GM12864 (cell line): ENCODE measurements at places on chromosomes 1 and 21.

- no peak for DNase-seq
Measured at GRCh38 chr1:222768592-222768991, 31.6 kb downstream of the FAM177B start.

- no peak for DNase-seq
Measured at GRCh38 chr1:24020025-24020424, 39.9 kb upstream of the SRSF10 start.

- DNase-seq, result no peak
Measured at GRCh38 chr1:245855846-245856730, 651.0 kb downstream of the SMYD3 start.

- DNase-seq, result no peak
Measured at GRCh38 chr1:65167586-65168242, 19.7 kb downstream of the AK4 start.

GRCh38 chr1:220810963-220811362 lies 24.2 kb downstream of the MTARC1 start:
- no peak for DNase-seq

GRCh38 chr1:220056374-220056773 lies 10.1 kb upstream of the EPRS1 start:
- no peak for DNase-seq

GRCh38 chr1:192448026-192448578 lies 127.5 kb upstream of the RGS1 start:
- DNase-seq, result no peak

DNA sequence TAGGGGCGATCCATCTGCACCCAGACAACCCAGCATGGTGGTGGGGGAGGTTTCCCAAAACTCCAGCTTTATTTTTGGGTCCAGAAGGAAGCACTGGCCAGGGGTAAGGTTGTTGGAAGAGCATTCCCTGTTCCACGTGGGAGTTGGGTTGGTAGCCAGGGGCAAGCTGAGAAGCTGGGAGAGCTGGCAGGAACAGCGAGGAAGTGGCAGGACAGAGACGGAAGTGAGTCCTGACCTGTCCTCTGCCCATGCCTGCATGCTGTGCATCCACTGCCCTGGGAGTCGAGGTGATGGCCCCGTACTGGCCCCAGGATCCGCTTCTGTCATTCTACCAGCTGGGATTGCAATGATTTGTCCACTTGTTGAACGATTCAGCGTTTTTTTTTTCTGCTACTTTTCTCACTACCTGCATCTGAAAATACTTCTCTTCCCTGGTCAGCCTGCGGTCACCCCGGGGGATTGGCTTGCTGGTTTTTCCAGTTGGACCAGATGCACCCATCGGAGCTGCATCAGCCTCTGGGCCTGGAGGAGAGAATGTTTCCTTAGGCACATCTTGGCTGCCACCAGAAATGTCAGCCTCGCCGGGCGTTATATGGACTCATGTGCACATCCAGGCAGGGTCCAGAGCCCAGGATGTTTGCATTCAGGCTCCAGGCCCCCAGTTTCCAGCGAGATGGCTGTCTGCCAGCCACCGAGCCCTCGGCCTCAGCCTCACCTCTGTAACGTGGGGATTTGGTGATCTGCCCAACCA lies 28.3 kb upstream of the TMPRSS2 start:
- no peak for DNase-seq

DNA sequence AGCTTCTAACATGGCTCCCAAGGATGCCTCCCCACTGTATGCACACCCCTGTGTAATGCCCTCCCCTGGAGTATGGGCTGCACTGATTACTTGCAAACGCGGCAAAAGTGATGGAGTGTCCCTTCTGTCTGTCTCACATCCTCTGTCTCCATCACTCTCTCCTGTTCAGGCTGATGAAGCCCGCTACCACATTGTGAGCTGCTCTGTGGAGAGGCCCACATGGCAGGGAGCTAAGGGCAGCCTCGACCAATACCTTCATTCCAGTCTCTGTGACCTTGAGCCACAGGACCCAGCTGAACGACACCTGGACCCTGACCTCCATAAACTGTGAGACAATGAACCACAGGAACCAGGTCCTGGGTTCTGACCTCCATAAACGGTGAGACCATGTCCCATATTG lies 154.1 kb upstream of the ETV3 start:
- no peak for DNase-seq

GRCh38 chr21:37058261-37058660 lies 14.6 kb downstream of the PIGP start:
- no peak for DNase-seq

DNA sequence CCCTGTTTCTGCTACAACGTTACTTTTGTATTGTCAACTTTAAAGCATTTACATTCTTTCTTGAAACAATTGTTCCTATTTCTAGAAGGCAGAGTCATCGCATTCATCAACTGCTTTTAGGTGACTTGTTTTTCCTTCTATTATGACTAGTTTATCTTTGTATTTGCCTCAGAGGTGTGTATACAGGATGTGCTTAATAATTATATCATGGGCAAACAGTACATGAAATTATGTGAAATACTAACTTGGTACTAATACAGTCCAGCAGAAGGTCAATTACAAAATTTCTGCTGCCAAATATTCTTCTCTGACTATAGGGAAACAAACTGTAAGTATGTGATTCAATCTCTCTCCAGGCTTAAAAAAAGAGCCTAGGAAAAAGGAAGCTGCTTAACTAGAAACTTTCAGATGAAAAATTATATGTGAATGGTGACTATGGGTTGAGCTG lies 101.6 kb downstream of the C4BPA start:
- no peak for DNase-seq

GRCh38 chr1:2404890-2405511 lies 7.4 kb downstream of the PEX10 start:
- no peak for DNase-seq

GRCh38 chr1:96416111-96416595 lies 305.4 kb upstream of the PTBP2 start:
- DNase-seq, result no peak

DNA sequence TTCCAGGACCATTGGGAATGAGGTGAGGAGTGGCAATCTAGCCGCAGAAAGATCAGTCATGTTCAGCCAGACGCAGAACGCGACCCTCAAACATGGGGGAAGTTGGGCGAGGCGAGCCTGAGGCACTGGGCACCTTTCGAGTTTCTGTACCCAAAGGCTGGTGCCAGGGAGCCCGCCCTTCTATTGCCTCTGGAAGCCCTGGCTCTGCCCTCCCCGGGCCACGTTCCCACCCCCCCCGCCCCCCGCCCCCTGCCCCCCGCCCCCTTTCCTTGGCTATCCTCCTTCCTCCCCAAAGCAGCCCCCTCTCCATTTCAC lies 2.2 kb upstream of the ZBTB7B start:
- DNase-seq, result no peak

DNA sequence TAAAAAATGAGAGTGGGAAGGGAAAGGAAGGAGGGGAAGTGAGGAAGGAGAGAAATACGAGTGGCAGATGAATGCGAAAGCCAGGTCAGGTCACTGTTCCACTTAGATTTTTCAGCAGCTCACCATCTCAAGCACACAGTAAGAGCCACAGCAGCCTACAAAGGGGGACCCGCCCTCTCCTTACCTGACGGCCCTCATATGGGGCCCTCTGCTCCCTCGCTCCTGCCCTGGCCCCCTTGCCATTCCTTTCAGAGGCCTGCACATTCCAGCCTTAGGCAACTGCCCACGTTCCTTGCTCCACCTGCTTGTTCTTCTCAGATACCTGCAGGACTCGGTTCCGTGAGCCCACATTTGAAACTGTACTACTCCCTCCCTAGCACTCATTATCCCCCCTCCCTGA lies 22.0 kb downstream of the VPS26C start:
- no peak for DNase-seq

DNA sequence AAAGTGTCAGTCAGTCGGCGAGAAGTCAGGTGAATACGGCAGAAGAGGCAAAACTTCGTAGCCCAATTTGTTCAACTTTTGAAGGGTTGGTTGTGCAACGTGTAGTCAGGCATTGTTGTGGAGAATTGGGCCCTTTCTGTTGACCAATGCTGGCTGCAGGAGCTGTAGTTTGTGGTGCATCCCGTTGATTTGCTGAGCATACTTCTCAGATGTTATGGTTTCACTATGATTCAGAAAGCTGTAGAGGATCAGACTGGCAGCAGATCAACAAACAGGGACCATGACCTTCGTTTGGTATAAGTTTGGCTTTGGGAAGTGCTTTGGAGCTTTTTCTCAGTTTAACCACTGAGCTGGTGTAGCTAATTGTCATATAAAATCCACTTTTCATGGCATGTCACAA lies 190.2 kb upstream of the ADAMTS5 start:
- DNase-seq, result no peak

DNA sequence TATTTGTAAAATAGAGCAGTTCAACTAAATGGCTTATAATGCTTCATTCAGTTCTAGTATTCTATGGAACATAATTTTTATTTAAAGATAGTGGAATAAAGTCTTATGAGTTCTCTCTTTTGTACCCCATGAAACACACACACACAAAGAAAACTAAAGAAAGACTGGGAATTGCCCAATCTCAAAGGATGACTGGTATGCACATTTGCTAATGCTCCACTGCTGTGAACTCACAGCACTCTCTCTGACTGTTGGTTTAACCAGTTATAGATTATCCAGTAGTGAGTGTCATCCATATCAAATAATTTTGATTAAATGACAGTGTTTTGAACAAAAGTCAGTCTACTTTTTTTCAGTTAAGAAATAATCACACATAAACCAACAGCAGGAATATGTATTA lies 1082.4 kb upstream of the B3GALT2 start:
- DNase-seq, result no peak

- no peak for DNase-seq
Measured at GRCh38 chr1:178871551-178872320, 859 bp upstream of the ANGPTL1 start.

DNA sequence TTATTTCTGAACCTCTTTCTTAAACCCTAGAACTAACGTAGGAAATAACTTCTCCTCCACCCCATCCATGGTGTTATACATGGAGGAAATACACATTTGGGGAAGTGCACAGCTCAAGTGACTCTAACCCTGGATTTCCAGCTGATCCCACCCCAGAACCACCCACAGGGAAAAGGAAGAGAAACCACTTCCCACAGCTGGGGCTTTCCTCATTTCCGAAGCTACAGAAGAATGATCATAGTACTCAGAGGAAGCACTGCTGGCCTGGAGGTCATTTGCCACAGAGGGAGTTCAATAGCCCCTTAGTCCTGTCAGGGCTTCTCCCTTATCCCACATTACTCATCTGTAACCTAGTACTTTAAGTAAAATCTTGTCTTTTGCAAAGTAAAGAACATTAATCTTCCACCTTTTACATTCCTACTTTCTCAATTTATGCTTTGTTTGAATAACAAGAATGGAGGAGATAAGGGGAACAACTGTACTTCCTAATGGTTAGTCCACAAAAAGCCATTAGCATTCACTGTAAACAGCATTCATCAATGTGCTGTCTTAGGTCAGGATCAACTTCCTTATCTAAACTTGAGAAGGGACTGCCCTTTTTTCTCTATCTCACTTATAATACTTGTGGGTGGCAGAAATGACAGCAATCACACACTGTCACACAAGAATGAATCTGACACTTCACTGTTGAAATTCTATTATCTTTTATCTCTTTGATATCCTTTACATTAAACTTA lies 63.0 kb upstream of the RGS1 start:
- DNase-seq, result no peak

GRCh38 chr1:235952950-235953615 lies 86.4 kb upstream of the LYST start:
- DNase-seq, result no peak
